Dorsolateral prefrontal cortex (tissue), 122 donors: ENCODE measurements at places on chromosomes 16 and 17. TPM values are rescaled to one million over a fixed set of nuclear protein-coding genes. Genes with fewer than 3 reads are reported as not detected.

AP1G1 gene
- total RNA-seq: 104 TPM

CMTM3 gene
- total RNA-seq: 12.4 TPM

HIGD1B gene
- total RNA-seq: 14.6 TPM

SOX15 gene
- total RNA-seq: 7.5 TPM

ERN2 gene
- total RNA-seq: not detected

SHISA6 gene
- 11.6 TPM for total RNA-seq

KRT9 gene
- not detected for total RNA-seq
